Temporal lobe (tissue), 4 donors: ENCODE measurements at places on chromosomes 2 and 18. TPM values are rescaled to one million over a fixed set of nuclear protein-coding genes. Genes with fewer than 3 reads are reported as not detected.

Gene AP1S3
- 3.2 TPM for total RNA-seq

Gene ONECUT2
- total RNA-seq: 1.2 TPM

Gene SERPINB7
- total RNA-seq: not detected

Gene NCKAP1
- total RNA-seq: 163 TPM

Gene ELOA2
- not detected for total RNA-seq

Gene ZNF516
- 13.0 TPM for total RNA-seq

Gene INPP1
- 16.5 TPM for total RNA-seq

Gene C2orf66
- total RNA-seq: 0.25 TPM

Gene EFEMP1
- 3.9 TPM for total RNA-seq

Gene LRRC30
- total RNA-seq: not detected

Gene CAPG
- 7.6 TPM for total RNA-seq

Gene KYNU
- total RNA-seq: under 0.01 TPM

Gene MEIS1
- 11.1 TPM for total RNA-seq

Gene WDR7
- total RNA-seq: 79.2 TPM

Gene NT5C1B
- not detected for total RNA-seq

Gene IL1F10
- total RNA-seq: not detected

Gene TMEM18
- total RNA-seq: 18.9 TPM

Gene DLGAP1
- 77.2 TPM for total RNA-seq

Gene SCG2
- 81.9 TPM for total RNA-seq

Gene SLC14A1
- total RNA-seq: 1.7 TPM

Gene SCN3A
- total RNA-seq: 194 TPM

Gene KIF1A
- total RNA-seq: 181 TPM

Gene EEF1B2
- 360 TPM for total RNA-seq

Gene CGREF1
- 13.3 TPM for total RNA-seq

Gene ANKRD39
- 5.4 TPM for total RNA-seq

Gene ASIC4
- total RNA-seq: 3.4 TPM

Gene DCC
- 17.9 TPM for total RNA-seq

Gene AGAP1
- total RNA-seq: 35.2 TPM

Gene ADRA2B
- not detected for total RNA-seq

Gene PRKAG3
- total RNA-seq: not detected

Gene REG3A
- not detected for total RNA-seq

Gene EPB41L3
- 39.3 TPM for total RNA-seq

Gene SGPP2
- total RNA-seq: 1.2 TPM

Gene L3MBTL4
- 19.7 TPM for total RNA-seq

Gene SLC16A14
- total RNA-seq: 41.6 TPM

Gene KLHL30
- not detected for total RNA-seq

Gene ANO7
- 0.25 TPM for total RNA-seq

Gene MATN3
- total RNA-seq: 2.0 TPM

Gene ARID5A
- total RNA-seq: 2.2 TPM

Gene ADGRF3
- under 0.01 TPM for total RNA-seq
